Activated CD4-positive, alpha-beta memory T cell treated with anti-CD3 and anti-CD28 coated beads for 36 hours (primary cell): ENCODE measurements at places on chromosomes 3 and 15. TPM values are rescaled to one million over a fixed set of nuclear protein-coding genes. Genes with fewer than 3 reads are reported as not detected.

DNA sequence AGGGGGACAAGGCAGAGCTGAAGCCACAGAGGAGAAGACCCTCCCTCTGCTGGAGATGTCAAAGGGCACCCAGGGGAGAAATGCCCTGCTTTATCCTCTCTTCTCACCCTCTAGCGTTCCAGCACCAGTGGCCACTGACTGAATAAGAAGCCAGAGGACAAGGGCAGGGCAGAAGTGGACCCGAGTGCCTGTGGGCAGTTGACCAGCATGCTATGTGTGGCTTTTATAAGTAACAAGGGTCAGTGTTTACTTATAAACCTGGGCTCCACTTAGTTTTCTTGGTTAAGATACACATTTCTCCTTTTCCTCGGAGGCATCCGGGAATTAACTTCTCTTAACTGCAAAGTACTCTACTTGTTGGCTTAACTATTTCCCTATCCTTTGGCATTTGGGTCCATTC lies 13.3 kb upstream of the HDAC11 start:
- no peaks in the 10 kb centered on the region for H3K4me1 ChIP-seq
- peaks cover 7% of the 10 kb centered on the region for H3K27me3 ChIP-seq
- DNase-seq = no peak
- no peak overlapping the region for H3K27ac ChIP-seq

DNA sequence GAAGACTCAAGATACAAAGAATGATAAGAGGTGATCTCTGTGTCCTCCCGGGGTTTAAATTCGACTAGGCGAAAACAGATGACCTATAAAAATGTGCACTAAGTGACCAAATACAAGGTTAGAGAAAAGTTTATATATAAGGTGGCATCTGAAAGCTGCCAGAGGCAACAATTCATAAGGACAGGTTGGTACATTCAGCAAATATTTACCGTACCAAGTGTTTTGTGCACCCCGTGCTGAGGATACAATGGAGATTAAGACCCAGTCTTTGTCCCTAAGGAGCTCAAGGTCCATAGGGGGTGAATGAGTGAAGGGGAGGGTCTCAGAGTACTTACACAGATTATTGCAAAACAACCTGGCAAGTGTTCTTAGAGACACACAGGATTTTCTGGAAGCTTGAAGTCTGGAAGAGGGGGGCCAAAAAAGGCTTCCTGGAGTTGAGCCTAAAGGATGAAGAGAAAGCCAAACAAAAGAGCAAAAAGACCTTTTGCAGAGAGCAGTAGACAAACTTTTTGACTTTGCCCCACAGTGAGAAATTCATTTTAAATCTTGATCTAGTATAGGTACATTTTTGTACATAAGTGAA lies 71.4 kb upstream of the LRIG1 start:
- no peak overlapping the region for H3K4me3 ChIP-seq
- DNase-seq = no peak
- H3K4me1 ChIP-seq = peaks cover 3% of the 10 kb centered on the region
- H3K27ac ChIP-seq = no peak overlapping the region
- H3K27me3 ChIP-seq = no peaks in the 10 kb centered on the region

DNA sequence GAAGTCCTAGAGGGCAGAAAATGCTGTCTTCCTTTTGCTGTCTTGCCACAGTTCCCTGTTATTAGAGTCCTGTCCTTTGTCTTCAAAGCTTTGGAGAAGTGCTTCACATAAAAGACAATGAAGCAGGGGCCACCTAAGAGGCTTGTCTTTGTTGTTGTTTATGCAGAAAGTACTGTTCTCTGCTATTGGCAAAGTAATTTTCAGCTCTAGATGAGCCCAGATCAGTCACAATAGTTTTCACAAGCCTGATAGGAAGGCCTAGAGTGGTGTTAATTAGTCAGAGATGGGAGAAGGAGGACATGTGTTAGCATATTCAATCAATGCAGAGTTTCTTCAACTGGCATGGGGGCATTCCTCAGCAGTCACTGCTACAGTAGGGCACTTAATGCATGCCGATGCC lies 300.0 kb downstream of the PTPRG start:
- no peak overlapping the region for H3K27ac ChIP-seq
- H3K27me3 ChIP-seq = no peaks in the 10 kb centered on the region
- H3K36me3 ChIP-seq = no peaks in the 10 kb centered on the region
- H3K4me1 ChIP-seq = no peaks in the 10 kb centered on the region
- no peak overlapping the region for H3K4me3 ChIP-seq

DNA sequence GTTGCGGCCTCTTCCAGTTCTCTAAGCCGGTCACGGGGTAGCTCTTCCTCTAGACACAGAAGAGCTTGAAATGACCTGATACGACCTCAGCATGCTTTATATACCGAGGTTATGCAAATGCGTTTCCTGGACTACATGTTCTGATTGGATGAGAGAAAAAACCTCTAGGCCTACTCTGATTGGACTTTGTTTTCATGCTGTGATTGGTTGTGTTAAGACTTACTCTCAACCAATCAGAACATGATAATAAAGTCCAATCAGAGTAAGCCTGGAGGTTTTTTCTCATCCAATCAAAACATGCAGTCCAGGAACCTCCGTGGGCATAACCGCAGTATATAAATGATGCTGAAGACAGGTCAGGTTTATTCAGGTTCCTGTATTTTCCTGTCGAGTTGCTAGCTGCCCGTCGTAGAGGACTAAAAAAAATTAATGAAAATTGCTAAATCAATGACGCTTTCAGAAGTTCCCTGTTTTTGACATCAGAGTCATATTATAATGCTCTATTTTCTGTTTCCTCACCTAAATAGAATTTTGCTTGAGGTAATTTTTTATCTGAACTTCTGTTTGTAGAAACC lies 177.4 kb downstream of the POTEB3 start:
- no peak overlapping the region for H3K4me3 ChIP-seq
- DNase-seq = no peak
- no peaks in the 10 kb centered on the region for H3K4me1 ChIP-seq
- H3K27ac ChIP-seq = no peak overlapping the region
- H3K36me3 ChIP-seq = no peaks in the 10 kb centered on the region
- no peaks in the 10 kb centered on the region for H3K27me3 ChIP-seq

DNA sequence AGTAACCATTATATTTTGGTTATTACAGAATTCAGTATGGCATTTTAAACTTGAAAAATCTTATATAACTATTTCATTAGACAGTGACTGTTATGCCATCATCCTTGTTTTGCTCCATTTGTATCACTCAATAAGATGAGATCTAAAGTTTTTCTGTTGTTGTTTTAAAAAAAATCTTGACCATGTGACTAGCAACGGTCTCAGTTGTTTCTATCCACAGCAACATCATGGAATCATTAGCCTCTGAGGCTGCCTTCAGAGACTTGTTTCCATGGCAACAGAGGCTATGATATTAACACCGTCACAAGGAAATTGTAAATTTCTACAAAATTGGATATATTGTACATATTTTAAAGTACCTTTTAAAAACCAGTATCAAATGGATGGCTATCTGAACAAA lies 129.8 kb downstream of the DLG1 start:
- H3K27ac ChIP-seq = no peak overlapping the region
- H3K27me3 ChIP-seq = no peaks in the 10 kb centered on the region
- no peak for DNase-seq
- H3K36me3 ChIP-seq = peaks cover 2% of the 10 kb centered on the region
- no peak overlapping the region for H3K4me3 ChIP-seq

GRCh38 chr3:122074621-122075265 lies 19.6 kb downstream of the CD86 start:
- peaks cover 19% of the 10 kb centered on the region for H3K27me3 ChIP-seq
- H3K4me1 ChIP-seq = peaks cover 26% of the 10 kb centered on the region
- H3K36me3 ChIP-seq = no peaks in the 10 kb centered on the region
- peak overlapping the region; percentile 50 for H3K27ac ChIP-seq
- peak; percentile 39 for DNase-seq

CRABP1 gene
- total RNA-seq = not detected

DNA sequence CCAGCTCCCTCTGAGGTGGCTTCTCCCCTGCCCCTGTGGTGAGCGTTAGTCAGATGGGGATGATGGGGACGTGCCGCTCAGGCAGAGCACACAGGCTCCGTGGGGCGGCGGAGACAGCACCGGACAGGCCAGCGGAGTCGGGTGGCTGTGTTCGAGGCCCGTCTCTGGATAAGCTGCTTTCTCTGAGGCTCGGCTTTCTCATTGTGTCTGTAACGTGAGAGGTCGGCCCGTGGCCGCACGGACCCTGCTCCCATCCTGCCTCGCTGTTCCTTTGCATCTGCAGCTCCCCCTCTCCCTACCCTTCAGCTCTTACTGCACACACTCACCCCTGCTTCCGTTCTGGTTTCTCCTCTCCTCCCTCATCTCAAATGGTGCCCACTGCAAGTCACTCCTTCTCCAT lies 62.5 kb downstream of the FAM43A start:
- no peaks in the 10 kb centered on the region for H3K4me1 ChIP-seq
- no peak overlapping the region for H3K27ac ChIP-seq
- no peaks in the 10 kb centered on the region for H3K36me3 ChIP-seq
- no peak overlapping the region for H3K4me3 ChIP-seq
- no peak for DNase-seq
- peaks cover 4% of the 10 kb centered on the region for H3K27me3 ChIP-seq

DNA sequence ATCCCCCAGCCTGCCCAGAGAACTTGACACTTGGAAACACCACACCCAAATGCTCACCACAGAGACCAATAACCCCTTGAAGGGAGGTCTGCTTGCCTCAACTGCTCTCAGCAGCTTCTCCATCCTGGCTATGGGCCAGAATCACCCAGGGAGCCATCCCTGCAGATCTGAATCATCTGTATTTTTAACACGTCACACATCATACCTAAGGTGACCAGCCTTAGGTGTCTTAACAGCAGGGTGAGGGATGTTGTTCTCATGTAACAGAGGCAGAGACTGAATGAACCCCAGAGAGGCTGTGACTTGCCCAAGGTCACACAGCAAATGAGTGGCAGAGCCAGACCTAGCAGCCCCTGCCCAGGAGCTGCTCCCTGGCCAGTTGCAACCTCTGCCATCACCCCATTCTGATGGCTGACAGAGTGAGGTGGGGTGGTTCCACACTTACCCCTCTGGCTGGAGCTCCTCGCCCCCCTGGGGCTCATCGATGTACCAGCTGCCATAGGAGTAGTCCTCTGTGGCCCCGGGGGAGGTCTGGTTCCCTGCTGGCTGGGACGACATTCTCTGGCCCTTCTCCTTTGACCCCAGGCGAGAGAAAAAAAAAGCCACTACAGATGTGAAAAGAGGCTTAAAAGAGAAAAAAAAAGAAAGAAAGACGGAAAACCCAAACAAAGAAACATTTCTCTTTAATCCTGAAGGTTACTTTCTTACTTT lies 722 bp downstream of the STRA6 start:
- no peak overlapping the region for H3K4me3 ChIP-seq
- H3K36me3 ChIP-seq = no peaks in the 10 kb centered on the region
- H3K27me3 ChIP-seq = peaks cover 9% of the 10 kb centered on the region
- DNase-seq = no peak
